LHCN-M2 (cell line): ENCODE measurements at places on chromosomes 5 and 9. TPM values are rescaled to one million over a fixed set of nuclear protein-coding genes. Genes with fewer than 3 reads are reported as not detected.

PRRX2 gene
- total RNA-seq = not detected in 2 replicates

LHX3 gene
- not detected in 2 replicates for total RNA-seq

ECM2 gene
- 0.38 and 0.92 TPM in 2 replicates for total RNA-seq

DNA sequence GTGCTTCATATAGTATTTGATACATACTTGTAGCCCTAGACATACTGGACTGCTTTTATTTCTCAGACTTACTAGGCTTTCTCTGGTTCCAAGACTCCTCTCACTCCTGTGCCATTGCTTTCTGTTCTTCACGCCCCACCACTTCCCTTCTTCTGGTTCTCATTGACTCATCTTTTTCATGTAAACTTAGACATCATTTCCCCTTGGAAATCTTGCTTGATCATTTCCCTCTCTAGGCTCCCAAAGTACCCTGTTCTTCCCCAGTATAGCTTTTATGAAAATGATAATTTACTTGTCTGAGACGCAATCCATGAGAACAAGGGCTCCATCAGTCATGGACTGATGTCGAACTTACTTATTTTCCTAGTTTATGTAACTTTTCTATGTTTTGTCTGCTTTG lies 83.5 kb downstream of the TLR4 start:
- no peak for DNase-seq

- no peak for DNase-seq
Measured at GRCh38 chr5:38141665-38142064, 116.7 kb upstream of the EGFLAM start.

HMMR gene
- total RNA-seq = 110 and 127 TPM in 2 replicates

- no peak for DNase-seq
Measured at GRCh38 chr9:93017621-93018020, 40.9 kb upstream of the SUSD3 start.

DNA sequence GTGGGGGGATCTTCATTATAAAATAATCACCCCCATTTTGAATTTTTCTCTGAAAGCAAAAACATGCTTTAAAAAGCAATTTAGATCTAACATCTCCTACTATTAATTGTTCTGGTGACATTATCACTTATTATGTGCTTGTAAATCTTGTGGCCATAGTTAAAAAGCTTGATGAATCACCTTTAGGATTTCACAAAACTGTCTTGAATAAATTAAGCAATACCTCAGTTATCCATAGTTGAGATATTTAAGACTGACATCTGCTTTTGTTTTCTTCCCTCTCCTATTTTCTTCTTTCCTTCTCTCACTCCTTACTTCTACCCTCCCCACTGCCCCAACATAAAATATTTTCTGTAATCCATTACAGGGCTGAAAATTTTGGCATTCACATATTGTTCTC lies 84.8 kb downstream of the SLC1A3 start:
- no peak for DNase-seq

MRRF gene
- 46.6 and 51.6 TPM in 2 replicates for total RNA-seq

LCN12 gene
- not detected in 2 replicates for total RNA-seq

DNA sequence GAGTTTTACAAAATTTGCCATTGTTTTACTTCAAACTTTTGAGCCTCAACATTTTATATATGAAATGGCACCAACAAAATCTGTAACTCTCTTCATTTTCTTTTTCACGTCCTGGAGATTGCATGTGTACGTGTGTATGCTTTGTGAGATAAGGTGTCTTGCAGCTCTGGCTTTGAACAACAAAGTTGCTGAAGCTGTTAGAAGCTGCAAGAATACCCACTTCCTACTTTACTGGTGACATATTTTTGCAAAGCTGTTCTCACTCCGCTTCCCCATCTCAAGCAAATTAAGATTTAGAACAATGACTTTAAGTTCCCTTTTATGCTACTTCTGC lies 41.8 kb downstream of the FYB1 start:
- no peak for DNase-seq

ZBTB26 gene
- 2.1 and 4.2 TPM in 2 replicates for total RNA-seq

GRCh38 chr9:33128570-33128969 lies 38.6 kb downstream of the B4GALT1 start:
- DNase-seq = no peak

FBP2 gene
- total RNA-seq = not detected in 2 replicates

CBY3 gene
- not detected in 2 replicates for total RNA-seq

DNA sequence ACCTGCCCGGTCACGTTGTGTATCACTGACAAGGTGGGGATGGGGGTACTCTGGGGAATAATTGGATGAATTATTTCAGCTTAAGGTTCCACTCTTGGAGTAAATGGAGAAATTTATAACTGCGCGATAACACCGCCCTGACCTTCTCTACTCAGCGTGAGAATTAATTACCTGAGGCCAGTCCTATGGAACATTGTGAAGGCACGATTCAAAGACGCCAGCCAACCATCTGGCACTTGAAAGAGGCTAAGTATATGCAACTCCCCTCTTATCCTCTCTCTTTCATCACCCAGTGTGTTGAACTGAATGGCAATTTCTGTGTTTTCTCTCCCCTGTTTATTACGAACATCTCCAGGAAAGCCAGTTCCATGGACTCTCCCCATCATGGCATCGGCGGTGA lies 235.5 kb upstream of the TUT7 start:
- DNase-seq = no peak

DNA sequence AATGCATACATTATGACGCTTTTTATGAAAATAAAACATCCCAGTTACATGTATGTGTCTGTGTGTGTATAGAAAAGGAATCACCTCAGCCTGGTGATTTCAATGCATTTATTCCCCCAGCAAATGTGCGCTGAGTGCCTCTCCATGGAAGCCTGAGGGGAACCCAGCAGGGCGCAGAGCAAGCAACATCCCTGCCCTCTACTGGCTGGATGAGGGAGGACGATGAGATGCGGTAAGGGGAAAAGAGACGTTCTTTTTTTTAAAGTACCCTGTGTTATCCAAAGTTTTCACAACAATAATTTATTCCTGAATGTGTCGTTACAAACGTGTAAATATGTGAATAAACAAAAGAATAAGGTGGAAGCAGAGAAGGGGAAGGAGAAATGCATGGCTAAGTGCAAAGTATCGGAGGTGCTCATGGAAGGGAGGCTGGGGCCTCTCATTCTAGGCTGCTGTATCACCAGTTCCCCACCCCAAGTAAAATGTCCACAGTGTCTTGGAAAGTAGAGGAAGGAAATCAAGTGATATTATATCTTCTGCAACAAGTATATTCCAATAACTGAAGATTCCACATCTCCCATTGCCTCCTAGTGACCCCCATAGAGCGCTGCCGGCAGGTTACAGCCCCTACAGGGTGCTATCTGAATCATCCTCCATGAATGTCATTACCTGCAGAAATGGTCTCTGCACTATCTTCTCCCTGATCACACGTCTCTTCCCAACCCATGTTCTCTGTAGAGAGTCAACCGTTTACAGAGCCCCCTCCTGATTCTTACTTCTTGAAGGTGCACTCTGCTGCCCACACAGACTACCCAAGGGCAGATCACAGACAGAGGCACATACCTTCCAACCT lies 13.0 kb upstream of the ABLIM3 start:
- peak; percentile 51 for DNase-seq

ACSL6 gene
- not detected in 2 replicates for total RNA-seq

GRCh38 chr9:111276431-111277128 lies 53.4 kb downstream of the OR2K2 start:
- no peak for DNase-seq

DNA sequence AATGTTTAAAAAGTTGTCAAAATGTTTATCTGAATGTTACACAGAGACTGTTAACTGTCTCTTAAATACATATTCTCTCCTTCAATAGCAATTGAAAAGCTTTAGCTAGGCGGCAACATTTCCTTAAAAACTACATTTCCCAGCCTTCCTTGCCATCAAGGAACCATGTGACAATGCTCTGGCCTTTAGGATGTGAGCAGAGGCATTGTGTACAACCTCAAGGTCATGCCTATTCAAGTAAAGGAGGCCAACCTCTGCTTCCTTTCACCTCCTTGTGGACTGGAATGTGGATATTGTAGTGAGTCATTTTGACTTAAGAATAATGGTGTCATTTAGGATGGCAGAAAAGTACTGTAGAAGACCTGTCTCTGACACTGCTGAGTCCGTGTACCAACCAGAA lies 23.7 kb upstream of the MROH2B start:
- peak; percentile 12 for DNase-seq

GRCh38 chr9:404234-404633 lies 189.6 kb downstream of the DOCK8 start:
- DNase-seq = no peak

GRCh38 chr5:125717209-125717608 lies 706.0 kb upstream of the GRAMD2B start:
- peak; percentile 56 for DNase-seq

GRCh38 chr5:89998519-89999305 lies 410.8 kb downstream of the CETN3 start:
- DNase-seq = no peak

TAF1L gene
- total RNA-seq = not detected in 2 replicates

- no peak for DNase-seq
Measured at GRCh38 chr5:74252044-74252443, 388.5 kb downstream of the ENC1 start.

DNA sequence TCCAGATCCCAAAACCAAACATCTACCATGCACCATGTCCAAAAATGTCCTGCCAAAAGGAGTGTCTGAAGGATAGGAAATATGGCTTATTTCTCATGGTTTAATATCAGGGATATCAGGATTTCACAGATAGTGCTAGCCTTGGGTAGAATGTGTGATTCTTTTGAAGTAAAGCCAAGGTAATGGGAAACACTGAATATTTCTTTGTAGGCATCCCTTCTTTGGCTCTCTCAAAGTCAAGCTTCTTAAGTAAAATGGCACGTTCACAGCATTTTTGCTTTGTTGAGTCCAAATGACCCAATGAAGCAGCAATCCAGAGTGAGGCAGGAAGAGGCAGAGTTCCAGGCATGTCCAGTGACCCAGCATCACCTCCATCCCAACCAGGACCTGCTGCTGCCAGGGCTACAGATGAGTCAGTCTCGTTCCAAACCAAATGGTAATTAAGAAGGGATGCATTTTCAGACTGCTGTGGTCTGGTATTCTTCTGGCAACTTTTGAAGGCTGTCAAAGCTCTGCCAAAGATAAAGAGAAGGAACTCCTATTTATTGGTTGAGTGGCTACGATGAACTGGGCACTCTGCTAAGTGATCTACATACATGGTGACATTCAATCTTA lies 678.8 kb upstream of the KLF4 start:
- peak; percentile 60 for DNase-seq

PCDHB16 gene
- 10.4 and 12.2 TPM in 2 replicates for total RNA-seq

PITX1 gene
- 2.2 and 5.1 TPM in 2 replicates for total RNA-seq

SPATA31E1 gene
- not detected in 2 replicates for total RNA-seq

ADRA1B gene
- 0.71 and 1.1 TPM in 2 replicates for total RNA-seq

DNA sequence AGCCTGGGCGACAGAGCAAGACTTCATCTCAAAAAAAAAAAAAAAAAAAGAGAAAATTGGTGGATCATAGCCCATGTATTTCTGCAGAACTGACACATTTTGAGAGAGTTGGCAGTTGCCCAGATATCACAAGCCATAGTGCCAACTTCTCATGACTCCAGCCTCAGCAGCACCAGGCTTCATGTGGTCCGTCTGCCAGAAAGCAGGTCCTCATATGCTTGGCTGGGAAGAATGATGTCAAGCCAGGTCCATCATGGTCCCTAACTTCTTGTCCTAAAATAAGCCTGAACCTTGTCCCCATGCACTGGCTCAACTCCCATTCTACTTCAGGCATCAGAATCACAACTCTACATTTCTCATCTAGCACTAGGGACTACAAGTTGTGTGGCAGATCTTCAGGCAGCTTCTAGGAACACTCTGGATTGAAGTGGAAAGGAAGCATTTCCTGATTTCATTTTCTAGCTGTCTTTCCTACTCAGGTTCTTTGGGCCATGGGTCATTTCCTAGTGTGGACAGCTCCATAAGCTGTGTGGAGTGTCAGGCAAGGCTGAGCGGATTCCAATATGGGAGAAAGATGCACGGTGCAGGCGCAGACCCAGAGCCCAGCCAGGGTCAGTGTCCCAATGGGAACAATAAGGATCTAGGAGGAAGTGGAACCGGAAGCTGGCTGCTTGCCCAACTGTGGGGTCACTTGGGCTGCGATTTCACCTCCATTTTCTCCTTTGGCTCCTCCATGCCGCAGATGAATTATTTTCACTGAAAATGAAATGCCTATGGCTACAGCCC lies 90.1 kb downstream of the LMNB1 start:
- no peak for DNase-seq

CATSPER3 gene
- total RNA-seq = 0.11 TPM in 1 of 2 replicates, not detected in the other

DNA sequence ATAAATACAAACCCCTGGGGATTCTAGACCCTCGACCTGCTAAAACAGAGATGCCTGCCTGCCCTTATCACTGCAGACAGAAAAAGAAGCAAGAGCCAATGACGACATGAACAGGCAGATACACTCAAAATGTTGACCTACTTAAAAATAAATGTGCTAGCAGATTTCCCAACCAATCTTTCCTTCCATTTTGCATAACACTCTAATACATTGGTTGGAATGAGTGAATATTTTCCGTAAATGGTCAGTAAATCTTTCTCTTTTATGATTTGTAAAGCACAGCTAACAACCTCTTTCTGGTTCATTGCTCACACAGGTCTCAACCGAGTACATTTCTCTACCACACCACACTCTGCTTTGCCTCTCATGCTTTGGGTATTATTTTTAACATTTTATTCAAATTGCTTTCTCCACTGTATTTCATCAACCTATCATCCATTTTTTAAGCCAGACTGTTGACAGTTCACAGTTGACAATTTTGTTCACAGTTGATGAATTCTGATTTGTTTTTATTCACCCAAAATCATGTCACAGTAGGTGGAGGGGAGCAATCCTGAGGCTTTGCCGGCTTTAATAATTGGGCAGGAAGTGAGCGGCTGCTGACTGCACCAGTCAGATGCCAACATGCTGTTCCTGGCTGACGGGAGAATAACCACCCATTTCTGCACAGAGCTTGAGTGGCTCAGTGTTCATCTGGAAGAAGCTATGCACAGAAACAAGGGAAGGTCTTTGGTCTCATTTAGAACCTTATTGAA lies 426.6 kb downstream of the SPOCK1 start:
- DNase-seq = peak; percentile 11

GRCh38 chr9:127761491-127761956 lies 16.9 kb downstream of the SH2D3C start:
- DNase-seq = no peak

GRCh38 chr5:144712090-144712489 lies 541.4 kb downstream of the KCTD16 start:
- no peak for DNase-seq
